T-helper 22 cell (primary cell): ENCODE measurements at places on chromosomes 13 and 19.
A peak's percentile ranks its signal among the peaks of the same experiment; 100 is the strongest.

DNA sequence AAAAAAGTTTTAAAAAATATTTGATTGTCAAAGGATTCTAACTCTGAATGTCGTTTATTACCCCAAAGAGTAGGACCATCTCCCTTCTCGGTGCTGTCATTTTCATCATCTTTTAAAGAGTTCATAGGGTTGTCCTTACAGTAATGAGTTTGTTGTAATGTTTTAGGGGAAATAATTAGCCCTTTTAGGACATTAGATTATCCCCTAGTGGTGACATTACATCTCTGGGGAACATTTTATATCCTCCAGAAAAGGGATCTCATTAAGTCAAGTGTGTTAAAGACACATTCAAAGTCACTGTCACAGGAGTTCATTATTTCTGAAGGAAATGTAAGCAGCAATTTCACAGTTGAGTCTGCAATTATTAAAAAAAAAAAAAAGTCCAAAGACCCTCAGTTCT, 99.3 kb upstream of the GJB6 start:
- DNase-seq: no peak

- DNase-seq: no peak
Observed at GRCh38 chr13:91747186-91747585, 348.8 kb downstream of the GPC5 start.

GRCh38 chr19:41626877-41627276, at the start of gene CEACAM4:
CEACAM4 (minus strand) TSS chr19:41627074; CDS start chr19:41626963, 111 bp downstream.
- DNase-seq: no peak

DNA sequence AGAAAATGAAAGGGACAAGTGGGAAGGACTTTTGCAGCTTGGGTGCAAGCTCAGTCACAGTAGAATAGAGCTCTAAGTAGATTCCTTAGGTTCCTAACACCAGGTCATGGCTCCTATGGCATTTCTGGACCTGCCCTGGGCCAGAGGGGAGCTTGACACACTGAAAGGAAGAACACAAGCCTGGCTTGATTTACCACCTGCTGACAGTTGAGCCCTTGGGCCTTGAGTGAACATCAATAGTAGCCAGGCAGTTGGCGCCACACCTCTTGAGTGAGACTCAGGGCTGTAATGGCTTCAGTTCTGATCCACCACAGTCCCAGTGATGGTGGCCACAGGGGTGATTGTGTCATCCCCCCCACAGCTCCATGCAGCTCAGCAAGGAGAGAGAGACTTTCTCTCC, 221.9 kb upstream of the PCDH17 start:
- DNase-seq: no peak

GRCh38 chr19:55520691-55521292, 16.1 kb downstream of the SBK2 start:
- no peak for DNase-seq

DNA sequence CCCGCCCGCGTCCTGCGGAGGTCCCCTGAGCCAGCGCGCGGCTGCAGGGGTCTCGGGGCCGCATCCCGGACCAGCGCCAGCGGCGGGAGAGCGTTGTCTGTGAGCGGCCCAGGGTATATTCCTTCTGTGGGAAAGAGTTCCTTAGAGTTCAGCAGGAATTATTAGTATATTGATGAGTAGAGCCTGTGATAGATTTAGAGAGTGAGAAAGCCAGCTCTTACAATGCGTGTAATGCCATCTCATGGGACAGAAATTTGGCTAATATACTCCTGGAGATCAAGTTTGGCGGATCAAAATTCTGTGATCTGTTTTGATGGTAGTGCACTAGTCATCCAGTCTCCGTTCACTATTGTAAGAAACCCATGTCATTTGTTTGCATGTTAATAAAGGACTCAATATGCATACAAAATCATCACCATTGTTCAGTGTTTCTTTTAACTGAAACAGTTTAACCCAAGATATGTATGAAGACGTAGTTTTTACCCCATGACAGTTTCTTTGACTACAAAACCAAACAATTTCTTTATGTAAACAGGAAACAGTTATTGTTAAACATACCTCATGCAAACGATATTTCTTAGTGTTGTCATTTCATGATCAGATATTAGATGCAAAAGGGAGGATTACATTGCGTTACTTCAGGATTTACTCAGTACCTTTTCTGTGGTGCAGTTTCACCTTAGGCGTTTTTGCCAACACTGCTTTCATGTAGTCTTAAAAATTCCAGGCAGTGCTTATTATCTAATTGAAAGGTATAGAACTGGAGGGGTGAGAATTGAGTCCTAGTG, 9.9 kb downstream of the TNFRSF19 start:
- no peak for DNase-seq

DNA sequence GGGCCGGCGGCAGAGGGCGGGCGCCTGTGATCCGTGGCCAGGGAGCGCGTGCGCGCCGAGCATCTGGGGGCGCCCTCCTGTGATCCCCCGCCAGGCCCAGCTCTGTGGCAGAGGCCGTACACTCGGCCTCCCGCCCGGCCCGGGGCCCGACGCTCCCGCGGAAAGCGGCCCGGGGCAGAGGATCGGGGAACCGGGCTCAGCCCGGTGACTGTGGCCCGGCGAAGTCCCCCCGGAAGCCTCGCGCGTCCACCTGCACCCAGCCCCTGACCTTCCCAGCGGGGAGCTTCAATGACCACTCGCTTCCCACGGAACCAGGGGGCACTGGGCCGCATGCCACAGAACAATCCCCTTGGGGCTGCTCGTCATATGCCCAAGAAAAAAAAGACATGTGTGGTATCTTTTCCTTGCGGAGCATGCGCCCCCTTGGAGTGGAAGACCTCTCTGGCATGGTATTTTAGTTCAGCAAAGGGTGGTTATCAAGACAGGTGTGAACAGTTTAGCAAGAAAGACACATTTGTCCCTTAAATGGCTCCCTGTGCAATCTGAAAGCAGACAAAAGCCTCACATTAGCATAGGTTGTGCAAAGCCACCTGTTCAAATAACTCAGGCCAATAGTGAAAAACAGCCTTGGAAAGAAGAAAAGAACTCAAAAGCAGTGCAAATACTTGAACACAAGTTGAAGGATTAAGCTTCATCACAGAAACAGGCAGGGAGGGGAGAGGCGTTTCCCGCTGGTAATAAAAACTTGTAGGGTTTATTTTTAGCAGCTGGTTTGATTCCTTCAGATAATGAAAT, 290.9 kb upstream of the SOX21 start:
- no peak for DNase-seq

GRCh38 chr19:6682607-6683128, 12.7 kb upstream of the TNFSF14 start:
- no peak for DNase-seq

- no peak for DNase-seq
Observed at GRCh38 chr19:34767951-34768350, 5.1 kb downstream of the ZNF599 start.

- DNase-seq: no peak
Observed at GRCh38 chr13:97313551-97314260, 91.6 kb downstream of the MBNL2 start.

- no peak for DNase-seq
Observed at GRCh38 chr19:41808663-41809566, 12.5 kb downstream of the CEACAM3 start.

DNA sequence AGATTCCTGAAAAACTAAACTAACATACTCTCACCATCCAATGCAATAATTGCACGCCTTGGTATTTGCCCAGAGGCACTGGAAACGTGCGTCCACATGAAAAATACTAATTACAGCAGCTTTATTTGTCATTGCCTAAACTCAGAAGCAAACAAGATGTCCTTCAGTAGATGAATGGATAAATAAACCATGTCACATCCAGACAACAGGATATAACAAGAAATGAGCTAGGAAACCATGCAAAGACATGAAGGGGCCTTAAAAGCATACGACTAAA, 25.0 kb downstream of the ELL start:
- no peak for DNase-seq

DNA sequence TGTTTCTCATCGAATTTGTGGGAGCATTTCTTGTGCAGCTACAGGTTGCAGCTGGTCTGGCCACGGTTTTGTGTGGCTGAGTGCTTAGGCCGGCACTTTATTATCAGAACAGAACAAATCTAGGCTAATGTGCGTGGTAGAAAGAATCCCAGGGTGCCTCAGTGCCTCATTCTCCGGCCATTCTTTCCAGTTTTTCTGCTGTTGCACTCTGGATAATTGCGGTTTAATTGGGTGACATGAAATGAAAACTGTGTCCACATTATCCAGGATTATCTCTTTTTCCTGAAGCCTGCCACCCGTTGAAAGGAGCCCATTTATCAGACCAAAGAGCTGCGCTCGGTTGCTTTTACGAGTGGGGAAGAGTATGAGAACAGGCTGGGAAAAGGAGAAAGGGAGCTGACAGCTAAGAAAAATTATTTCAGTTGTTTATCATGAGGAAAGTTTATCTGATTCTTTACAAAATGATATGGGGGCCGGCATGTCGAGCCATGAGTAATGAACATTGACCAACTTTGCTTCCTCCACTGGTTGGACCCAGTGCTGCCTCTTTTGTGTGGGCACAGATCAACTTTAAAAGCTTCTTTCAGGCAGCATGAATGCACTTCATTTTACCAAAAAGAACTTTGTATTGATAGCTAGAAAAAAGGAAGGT, 117.0 kb upstream of the SOX21 start:
- DNase-seq: no peak

GRCh38 chr19:33819880-33820781, 23.5 kb downstream of the KCTD15 start:
- peak; percentile 56 for DNase-seq

- DNase-seq: no peak
Observed at GRCh38 chr13:110430391-110431336, 123.6 kb downstream of the COL4A2 start.

GRCh38 chr13:76314495-76314894, 571.7 kb downstream of the KCTD12 start:
- no peak for DNase-seq

DNA sequence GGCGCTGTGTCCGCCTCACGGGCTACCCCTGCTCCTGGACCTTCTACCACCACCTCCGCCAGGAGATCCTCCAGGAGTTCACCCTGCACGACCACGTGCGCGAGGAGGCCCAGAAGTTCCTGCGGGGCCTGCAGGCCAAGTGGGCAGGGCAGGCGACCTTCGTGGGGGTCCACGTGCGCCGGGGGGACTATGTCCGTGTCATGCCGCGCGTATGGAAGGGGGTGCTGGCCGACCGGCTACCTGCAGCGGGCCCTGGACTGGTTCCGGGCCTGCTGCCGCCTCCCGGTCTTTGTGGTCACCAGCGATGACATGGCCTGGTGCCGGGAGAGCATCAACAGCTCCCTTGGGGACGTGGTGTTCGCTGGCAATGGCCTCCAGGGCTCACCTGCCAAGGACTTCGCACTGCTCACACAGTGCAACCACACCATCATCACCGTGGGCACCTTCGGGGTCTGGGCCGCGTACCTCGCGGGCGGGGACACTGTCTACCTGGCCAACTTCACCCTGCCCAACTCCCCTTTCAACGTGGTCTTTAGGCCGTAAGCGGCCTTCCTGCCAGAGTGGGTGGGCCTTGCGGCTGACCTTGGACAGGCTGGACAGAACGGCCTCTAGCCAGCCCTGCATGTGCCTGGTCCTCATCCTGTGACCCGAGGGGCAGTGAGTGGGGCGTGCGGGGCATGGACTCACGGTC, 7.8 kb upstream of the NTN5 start:
- DNase-seq: no peak

DNA sequence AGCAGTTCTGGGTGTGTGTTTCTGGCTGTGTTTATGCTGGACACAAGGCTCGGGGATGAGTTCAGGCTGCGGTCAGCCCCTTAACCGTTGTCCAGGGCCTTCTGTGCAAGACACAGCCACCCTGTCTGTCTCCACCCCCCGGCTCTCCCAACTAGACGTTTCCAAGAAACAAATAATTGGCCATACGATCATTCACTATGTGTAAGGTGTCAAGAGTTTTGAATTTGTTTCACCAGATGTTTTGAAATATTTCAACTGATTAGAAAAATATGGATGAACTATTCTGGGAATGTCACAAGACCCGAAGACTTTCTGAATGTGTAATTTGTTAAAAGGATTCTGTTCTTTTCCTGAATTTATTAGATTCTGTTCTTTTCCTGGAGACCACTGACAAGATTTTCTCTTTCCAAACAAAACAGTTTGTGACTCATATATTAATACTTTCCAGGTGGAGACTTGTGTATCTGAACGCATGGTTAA, 318.2 kb downstream of the MYO16 start:
- no peak for DNase-seq

GRCh38 chr13:50130123-50130946, 115.1 kb downstream of the KCNRG start:
- DNase-seq: no peak

DNA sequence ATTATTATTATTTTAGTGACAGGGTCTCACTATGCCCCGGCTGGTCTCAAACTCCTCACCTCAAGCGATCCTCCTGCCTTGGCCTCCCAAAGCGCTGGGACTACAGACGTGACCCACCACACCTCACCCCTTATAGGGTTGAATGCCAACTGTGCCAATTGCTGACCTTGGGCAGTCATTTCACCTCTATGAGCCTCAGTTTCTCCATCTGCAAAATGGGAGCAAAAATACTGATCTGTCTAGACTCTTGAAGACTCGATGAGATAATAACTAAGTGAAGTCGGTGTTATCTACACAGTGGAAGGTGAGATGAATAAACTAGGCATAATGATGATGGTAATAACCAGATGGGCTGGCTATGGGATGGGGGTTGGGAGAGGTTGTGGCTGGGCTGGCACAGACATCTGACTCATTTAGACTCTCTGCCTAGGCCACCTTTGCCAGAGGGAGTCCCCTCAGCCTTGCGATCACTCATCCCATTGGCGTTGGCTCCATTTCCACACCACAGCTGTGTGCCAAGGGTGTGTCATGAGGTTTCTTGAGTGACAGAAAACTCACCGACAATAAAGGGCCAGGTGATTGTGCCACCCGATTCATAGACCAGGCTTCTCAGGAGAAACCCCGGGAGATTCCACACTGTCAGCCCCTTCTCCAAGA, at the start of gene CASP14:
Gene CASP14 (plus strand): TSS at position 596 of the 657 bp plus-strand sequence. CDS start 2,772 bp downstream, outside the sequence.
- DNase-seq: no peak

- no peak for DNase-seq
Observed at GRCh38 chr13:74301258-74301935, 167.2 kb upstream of the KLF12 start.

GRCh38 chr19:48745208-48745995, 1.3 kb downstream of the IZUMO1 start:
- no peak for DNase-seq

GRCh38 chr13:113360446-113360845, 3.5 kb downstream of the GRTP1 start:
- no peak for DNase-seq

DNA sequence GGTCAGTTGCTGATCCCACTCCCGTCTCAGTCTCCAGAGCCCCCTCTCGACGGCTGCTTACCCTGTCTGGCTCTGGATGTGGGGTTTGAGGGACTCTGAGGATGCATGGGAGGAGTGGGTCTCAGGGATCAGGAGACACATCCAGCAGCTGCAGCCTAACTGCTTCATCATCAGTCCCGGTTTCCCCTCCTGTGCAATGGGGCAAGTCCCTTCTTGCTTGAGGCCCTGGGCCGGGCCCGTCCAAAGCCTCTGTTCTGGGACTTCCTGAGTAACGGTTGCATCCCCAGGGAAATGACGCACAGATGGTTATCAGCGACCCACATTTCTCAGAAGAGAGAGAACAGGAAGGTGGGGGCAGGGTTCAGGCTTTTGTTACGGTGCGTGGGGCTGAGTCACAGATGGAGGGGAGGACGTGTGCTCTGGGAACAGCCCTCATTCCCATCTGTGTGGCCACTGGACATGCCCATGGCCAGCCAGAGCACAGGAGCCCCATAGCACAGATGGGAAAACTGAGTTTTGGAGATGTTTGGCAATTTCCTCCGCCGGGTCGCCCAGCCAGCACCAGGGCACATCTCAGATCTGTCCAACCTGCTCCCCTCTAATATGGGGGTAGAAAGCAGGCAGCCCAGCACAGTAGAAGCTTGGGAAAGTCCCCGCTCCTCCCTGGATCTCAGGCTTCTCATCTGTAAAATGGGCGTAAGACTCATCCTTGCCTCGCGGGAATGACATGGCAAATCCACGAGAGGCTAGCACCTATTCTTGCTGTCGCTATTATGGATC, 19.3 kb downstream of the GNA15 start:
- DNase-seq: peak; percentile 93
